Suppressor macrophage treated with lipopolysaccharide for 1 hour (primary cell): ENCODE measurements at places on chromosomes 16 and 17.
A peak's percentile ranks its signal among the peaks of the same experiment; 100 is the strongest.

GRCh38 chr16:73568769-73569168 lies 520.8 kb upstream of the ZFHX3 start:
- DNase-seq, result no peak

DNA sequence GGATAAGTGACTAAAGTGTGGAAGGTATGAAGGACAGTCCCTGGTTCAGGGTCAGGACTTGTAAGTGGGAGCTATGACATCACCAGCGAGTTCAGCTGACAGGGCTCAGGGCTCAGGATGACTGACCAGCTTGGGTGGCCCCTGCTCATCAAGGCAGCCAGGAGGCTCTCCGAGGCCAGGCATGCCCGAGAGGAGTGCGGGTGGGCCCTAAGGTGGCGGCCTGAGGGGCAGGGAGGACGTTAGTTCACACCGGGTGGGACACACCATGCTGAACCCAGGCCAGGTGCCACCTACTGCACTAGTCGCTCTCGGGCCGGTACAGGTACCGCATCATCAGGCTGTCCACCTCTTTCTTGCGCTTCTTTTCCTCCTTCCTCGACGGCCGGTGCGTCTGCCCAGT lies 36.5 kb downstream of the PIPOX start:
- peak; percentile 10 for DNase-seq

GRCh38 chr17:11486868-11487310 lies 111.4 kb upstream of the DNAH9 start:
- no peak for DNase-seq

DNA sequence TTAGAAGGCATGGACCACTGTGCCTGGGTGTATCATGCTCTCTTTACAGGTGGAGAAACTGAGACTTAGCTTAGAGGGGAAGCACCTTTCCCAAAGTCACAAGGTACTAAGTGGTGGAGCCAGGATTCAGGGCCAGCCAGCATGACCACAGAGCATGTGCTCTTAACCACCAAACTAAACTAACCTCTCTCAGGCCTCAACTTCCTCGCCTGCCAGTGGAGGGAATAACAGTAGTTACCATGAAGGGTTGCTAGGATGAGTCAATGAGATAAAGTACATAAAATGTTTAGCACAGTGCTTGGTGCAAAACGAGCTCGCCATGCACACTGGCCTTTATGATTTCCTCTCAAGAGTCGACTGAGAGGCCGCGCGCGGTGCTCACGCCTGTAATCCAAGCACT lies 6.4 kb upstream of the MYO1C start:
- peak; percentile 57 for DNase-seq
